ENCODE measurements at places on chromosomes 7 and 10.
A peak's percentile ranks its signal among the peaks of the same experiment; 100 is the strongest.

DNA sequence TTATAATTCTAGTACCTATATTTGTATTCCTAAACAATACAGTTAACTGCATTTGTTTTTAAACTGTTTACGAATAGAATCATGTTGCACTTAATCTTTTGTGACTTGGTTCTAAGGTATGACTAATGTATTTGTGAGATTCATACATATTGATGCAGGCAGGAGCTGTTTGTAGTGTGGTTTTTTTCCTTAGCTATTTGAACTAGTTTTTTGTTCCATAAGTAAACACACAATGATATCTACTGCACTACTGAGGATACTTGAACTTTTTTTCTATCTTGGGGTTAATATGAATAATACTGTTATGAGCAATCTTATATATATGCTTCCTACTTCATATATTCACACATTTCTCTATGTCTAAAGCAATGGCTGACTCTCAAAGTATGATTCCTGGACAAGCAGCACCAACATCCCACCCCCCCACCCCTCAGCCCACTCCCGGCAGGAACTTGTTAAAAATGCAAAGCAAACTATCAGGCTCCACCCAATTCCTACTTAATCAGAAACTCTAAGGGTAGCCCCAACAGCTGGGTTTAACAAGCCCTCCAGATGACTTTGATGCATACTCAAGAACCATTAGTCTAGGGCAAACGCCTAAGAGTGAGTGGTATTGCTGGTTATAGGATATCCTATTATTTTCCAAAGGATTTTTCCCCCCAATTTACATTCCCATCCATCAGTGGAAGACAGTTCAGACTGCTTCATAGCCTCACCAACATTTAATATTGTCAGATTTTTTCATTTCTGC, 25.8 kb downstream of the BRAF start:
- DNase-seq: no peak

DNA sequence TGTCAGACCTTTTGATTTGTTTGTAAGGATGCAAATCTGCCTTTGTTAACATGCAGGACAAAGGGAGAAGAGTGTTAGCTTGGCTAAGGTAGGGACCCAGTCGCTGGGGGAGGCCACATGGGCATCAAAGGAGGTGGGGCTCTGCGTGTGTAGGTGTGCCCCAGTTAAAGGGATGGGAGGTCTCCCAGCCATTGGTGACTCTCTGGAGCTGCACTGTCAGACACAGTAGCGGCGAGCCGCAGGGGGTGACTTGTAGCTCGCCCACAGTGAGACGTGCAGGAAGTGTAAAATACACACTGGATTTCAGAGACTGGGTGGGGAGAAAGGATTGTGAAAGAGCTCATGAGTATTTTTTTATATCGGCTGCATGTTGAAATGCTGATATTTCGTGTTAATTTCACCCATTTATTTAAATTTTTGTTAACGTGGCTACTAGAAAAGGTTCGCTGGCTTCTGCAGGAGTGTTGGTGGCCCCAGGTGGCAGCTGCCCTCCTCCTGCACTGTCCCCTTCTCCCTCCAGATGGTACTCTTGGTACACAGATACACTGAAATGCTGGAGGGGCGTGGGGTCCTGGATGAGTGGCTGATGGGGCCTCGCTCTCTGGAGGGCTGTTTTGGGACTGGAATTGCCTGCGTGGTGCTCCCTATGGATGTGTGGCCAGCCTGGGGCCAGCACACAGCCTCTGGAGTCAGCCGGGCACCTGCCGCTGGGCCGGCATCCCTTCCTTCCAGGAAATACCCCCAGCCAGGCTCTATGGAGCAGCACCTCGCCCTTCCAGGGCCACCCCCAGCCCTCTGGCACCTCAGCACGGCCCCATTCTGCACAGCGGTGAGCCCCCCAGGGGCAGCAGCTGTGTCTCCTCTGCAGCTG, 59.2 kb downstream of the LHPP start:
- DNase-seq: no peak

GRCh38 chr10:17257466-17258321, 29.7 kb downstream of the VIM start:
- peak; percentile 45 for DNase-seq

DNA sequence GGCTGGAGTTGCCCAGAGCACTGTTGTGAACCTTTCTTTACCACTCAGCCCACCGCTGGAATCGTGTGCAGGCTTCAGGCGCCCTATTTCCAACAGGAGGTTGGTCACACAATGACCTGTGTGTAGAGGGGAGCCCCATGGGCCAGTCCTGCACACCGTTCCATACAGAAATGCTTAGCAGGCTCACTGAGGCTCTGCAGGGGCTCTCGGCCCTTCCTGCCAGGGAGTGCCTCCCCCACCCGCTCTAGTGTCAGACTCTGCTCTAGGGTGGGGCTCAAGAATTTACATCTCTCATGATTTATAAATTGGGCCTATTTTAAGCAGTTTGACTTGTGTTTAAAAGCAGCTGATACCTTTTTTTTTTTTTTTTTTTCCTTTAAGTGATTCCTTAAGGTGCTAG, 42.0 kb downstream of the SHH start:
- DNase-seq: no peak

GRCh38 chr10:129707406-129708388, 240.7 kb downstream of the MGMT start:
- DNase-seq: no peak

DNA sequence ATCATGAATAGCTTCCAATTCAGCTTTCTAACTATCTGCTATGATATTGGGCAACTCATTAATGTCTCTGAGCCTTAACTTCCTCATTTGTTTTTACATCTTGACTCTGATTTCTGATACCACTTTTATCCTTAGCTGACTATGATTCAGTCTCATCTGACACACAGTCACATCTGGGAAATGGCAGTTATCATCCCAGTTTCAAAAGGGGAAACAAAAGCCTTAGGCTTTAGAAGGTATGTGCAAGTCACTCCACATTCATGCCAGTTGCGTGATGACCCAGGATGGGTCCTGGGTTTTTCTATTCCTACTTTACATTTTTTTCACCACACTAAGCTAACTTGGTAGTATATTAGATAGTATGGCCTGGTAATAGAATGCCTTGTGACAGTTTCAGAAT, 12.7 kb downstream of the SCIN start:
- DNase-seq: no peak

GRCh38 chr10:11387044-11387443, 224.4 kb downstream of the USP6NL start:
- no peak for DNase-seq

GRCh38 chr7:158710651-158711102, 6.1 kb upstream of the NCAPG2 start:
- peak; percentile 32 for DNase-seq

DNA sequence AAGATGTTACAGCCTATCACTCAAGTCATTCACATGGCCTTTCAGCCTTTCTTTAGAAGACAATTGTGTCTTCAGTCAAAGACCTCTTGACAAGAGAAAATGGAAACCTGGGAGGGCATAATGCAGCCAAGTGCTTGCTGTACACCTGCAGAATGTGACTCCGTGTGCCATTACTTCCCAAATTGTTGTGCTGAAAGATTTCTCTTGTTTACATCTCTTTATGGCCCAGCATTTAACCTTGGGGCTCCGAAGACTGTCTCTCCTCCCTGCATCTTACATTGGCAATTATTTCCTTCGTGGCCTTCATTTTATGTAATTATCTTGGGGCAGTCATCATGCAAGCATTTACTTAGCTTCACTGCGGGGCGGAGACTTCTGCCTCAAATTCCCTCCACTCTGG, 287.0 kb downstream of the TCF7L2 start:
- DNase-seq: no peak

DNA sequence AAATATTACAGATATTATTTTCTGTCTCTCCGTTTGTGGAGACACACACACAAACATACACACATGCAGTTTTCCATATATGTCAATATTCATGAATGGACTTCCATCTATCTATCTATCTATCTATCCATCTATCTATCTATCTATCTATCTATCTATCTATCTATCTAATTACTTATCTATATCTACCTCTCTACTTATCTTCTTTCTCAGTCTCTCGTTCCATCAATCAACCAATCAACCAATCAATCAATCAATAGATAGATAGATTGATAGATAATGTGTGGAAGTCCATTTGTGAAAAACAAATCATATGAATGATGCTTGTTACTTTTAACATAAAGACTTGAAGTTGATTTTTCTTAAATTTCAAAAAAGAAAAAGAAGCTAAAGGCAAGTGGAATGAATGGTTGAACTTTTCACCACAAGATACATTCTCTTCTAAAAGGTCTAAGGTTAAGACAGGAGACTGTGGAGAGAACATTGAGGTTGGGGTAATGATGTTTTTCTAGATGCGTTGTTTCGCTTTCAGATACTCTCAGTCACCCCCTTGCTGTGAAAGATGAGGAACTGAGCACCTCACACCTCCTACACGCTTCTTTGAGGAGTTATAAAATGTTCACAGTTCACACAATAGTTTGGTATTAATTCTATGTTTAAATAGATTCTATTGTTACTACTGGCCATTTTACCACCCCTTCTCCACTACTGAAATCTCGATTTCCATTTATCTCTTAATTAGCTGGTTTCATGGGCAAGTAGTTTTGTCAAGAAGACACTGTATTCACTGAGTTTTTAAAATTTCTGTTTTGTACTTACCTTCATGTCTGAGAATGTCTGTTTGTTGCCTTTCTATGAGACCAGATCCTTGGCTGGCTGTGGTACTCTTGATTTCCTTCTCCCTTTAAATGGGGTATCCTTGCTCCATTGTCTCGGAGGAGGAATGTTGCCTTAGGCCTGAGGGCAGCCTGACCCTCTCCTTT, 114.1 kb downstream of the EMX2 start:
- peak; percentile 68 for DNase-seq

GRCh38 chr7:78083476-78084120, 285.0 kb downstream of the PHTF2 start:
- DNase-seq: no peak

- DNase-seq: no peak
Observed at GRCh38 chr7:84110400-84110799, 84.2 kb downstream of the SEMA3A start.

- no peak for DNase-seq
Observed at GRCh38 chr10:22445495-22445894, 100.2 kb downstream of the SPAG6 start.

GRCh38 chr10:851901-852300, 79.6 kb downstream of the LARP4B start:
- peak; percentile 39 for DNase-seq

GRCh38 chr7:156612930-156613329, 27.6 kb upstream of the RNF32 start:
- no peak for DNase-seq

- no peak for DNase-seq
Observed at GRCh38 chr10:127344346-127344745, 148.0 kb upstream of the INSYN2A start.

GRCh38 chr7:105648561-105649401, 67.5 kb upstream of the EFCAB10 start:
- DNase-seq: no peak

GRCh38 chr7:127194571-127194970, 58.2 kb downstream of the GRM8 start:
- no peak for DNase-seq

- no peak for DNase-seq
Observed at GRCh38 chr7:36925207-36925606, 200.9 kb upstream of the AOAH start.

DNA sequence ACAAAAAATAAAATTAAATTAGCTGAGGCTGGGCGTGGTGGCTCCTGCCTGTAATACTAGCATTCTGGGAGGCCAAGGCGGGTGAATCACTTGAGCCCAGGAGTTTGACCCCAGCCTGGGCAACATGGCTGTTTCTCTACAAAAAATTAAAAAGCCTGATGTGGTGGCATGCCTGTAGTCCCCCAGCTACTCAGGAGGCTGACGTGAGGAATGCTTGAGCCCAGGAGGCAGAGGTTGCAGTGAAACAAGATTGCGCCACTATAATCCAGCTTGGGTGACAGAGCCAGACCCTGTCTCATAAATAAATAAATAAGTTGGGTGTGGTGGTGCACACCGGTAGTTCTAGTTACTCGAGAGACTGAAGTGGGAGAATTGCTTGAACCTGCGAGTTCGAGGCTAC, 65.1 kb downstream of the GNA12 start:
- DNase-seq: no peak

DNA sequence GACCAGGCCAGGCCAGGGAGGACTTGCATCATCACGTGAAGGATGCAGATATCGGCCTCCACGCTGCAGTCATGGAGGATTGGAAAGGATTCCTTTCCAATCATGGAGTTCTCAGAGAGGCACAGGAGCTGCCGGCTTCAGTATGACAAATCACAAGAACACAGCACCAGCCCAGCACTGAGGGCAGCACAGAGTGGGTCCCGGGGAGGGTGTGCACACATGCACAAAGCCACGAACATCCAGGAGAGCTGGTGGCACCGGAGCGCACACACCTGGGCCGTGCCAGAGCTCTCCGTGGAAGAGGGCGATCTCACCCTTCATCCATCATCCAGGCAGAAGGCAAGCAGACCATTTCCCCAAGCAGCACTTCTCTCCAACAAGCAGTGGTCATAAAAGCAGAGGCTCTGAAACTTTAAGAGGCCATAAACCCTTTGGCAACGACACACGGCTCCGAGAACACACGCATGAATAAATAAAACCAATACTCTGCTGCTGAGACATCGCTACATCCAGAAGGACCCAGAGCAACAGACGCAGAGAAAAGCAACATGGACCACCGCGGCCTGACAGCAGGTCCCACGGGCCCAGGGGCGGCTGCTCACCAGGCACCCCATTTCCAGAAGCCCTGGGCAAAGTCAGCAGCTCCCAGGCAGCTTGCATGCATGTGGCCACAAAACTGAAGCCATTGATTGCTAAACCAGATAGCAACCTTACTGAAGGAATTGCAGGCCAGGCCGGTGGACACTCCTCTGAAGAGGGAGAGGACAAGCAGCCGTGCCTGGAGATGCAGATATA, 180.8 kb downstream of the USP6NL start:
- DNase-seq: no peak

DNA sequence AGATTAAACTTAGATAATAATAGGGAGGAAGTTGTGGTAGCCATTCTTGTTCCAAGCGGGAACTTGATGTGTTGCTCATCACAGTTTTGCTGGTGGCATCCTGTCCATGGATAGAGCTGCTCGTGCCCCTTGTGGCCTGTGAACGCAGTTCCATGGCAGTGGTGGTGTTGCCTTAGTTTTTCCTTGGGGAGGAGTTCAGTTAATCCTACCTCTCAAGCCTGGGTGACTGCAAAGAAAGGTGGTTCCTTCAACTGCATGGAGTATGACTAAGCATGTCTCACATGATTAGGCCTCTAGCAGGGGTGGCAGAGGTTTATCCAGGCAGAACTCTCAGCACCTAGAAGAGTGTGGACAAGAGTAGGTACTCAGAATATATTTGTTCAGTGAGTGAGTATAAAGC, 99.7 kb downstream of the MAPK8 start:
- no peak for DNase-seq

- DNase-seq: no peak
Observed at GRCh38 chr7:74027683-74028320, at the start of gene ELN. Gene ELN, plus strand, starts transcription at chr7:74028173. Its CDS starts 15 bp downstream, at chr7:74028188.
